ENCODE measurements at places on chromosomes 4 and X. TPM values are rescaled to one million over a fixed set of nuclear protein-coding genes. Genes with fewer than 3 reads are reported as not detected.

Gene MAMLD1
- total RNA-seq = 0.67 TPM

Gene UGT8
- not detected for total RNA-seq

Gene FAM241A
- 12.2 TPM for total RNA-seq

Gene RHOXF2B
- total RNA-seq = not detected

Gene USP26
- not detected for total RNA-seq
